ENCODE measurements at places on chromosomes 6 and 20.

DNA sequence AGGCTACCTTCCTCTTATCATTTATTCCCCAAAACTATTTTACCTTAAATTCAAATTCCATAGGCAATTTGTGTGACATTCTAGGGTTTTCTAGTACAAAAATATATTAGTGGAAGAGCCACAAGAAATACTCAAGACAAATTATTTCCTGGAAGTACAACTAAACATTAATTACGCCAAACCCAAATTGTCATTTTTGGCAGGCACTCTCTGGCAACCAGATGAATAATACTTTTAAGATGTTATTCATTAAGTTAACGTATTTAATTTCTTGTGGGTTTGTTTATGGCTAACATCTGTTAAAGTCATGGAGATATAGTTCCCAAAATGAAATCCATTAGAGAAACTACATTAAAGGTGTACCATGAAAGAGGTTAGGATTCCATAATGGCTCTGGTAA, 40.5 kb downstream of the HMGN3 start:
- DNase-seq: no peak

DNA sequence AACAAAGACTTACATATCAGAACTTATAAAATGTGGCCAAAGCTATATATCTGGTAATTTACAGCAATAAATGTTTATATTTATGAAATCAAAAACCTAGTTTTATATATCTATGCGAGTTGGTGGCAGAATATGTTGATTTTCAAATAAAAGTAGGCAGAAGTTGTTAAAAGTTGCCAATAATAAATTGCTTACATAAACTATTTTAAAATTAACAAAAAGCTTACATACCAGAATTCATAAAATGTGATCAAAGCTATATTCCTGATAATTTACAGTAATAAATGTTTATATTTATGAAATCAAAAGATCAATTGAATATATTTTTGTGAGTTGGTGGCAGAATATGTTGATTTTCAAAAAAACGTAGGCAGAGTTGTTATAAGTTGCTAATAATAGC, 451.8 kb upstream of the KHDRBS2 start:
- no peak for DNase-seq

DNA sequence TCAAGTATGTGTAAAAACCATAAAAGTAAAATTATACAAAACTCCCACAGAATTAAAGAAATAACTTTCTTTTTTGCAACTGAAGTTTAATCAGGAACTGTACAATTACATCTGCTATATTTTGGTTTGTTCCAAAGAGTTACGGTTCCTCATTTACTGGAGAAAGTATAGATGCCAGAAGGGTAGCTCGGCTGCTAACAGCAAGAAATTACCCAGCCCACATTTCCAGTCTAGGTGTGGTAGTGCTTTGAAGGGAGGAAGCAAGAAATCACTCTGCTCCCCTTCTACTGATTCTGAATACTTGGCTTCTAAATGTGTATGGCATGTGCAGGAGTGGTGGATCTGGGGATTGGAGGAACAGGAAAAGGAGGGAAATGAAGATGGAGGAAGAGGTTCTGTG, 441.3 kb downstream of the CDC5L start:
- DNase-seq: no peak

GRCh38 chr20:62858058-62858830, 3.4 kb downstream of the TCFL5 start:
- no peak for DNase-seq

GRCh38 chr20:50968289-50968688, 9.7 kb downstream of the MOCS3 start:
- DNase-seq: no peak

GRCh38 chr6:22875845-22876244, 306.5 kb downstream of the HDGFL1 start:
- DNase-seq: no peak

- DNase-seq: no peak
Observed at GRCh38 chr6:22001396-22002027, 295.3 kb downstream of the PRL start.

- no peak for DNase-seq
Observed at GRCh38 chr6:132068766-132069165, 117.6 kb upstream of the CCN2 start.

- no peak for DNase-seq
Observed at GRCh38 chr20:20497242-20497978, 129.5 kb downstream of the INSM1 start.

DNA sequence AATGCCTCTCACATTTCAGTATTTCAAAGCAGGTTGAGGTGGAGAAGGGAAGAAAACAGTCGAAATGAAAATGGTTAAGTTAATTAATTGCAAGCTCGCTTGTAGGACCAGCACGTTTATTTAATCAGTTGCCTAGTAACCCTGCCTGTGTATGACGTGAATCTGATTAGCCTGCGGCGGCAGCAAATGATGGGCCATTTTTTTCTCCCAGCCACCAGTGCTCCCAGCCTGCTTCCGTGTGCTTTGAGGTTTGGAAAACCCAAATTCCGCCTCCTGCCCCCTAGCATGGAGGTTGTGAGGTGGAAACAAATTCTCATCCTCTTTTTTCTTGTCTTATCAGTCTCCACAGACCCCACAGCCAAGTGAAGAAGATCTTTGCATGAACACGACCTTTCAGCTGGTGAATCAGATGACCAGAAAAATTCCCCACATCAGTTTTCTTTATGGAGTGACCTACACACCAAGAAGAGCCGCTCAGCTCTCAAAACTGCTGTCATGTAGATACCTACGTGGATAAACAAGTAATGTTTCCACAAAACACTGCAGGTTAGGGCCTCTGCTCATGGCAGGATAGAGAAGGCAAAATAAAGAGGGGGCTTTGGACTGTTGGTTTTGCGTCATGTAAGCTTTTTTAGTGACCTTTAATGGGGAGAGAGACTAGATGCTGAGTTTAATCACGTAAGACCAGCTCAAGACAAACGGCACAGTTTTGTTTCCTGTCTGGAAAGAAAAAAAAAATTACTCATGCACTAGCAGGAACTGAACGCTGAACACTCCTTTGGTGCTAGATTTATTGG, 572.9 kb upstream of the NOX3 start:
- peak; percentile 9 for DNase-seq

GRCh38 chr20:3553663-3554062, 82.8 kb downstream of the ATRN start:
- DNase-seq: no peak

DNA sequence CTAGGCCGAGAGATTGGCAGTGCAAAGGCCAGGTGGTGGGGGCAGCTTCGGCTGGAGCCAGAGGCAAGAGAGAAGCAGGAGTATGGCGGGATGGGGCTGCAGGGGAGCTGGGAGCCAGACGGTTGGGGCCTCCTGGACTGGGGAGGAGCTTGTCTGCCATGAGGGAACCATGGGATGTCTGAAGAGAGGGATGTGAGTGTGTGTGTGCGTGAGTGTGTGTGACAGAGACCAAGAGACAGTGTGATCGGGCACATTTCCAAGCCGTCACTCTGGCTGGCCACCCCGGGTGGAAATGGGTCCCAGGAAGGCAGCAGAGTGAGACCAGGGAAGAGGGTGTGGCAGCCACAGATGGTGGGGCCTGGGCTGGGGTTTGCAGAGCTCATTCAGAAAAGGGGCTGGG, 13.8 kb downstream of the PHACTR3 start:
- no peak for DNase-seq

DNA sequence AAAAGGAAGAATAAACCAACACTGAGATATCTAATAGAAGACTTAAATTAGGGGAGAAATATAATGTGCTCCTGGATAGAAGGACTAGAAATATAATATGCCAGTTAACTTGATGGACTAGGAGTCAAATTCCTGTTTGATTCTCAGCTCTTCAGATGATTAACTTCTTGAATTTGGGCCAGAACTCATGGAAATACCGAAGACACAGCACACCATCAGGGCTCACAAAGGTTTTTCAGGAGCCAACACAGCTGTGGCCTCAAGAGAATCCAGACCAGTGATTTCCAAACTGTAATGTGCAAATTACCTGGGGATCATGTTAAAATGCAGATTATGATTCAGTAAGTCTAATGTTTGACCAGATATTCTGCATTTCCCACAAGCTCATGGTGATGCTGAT, 33.8 kb upstream of the LRRC1 start:
- DNase-seq: no peak

GRCh38 chr6:169722362-169723199, 1.7 kb downstream of the PHF10 start:
- no peak for DNase-seq

- peak; percentile 20 for DNase-seq
Observed at GRCh38 chr6:169806701-169807100, 55.3 kb downstream of the ERMARD start.

GRCh38 chr20:12023194-12023795, 105.6 kb downstream of the BTBD3 start:
- DNase-seq: no peak

- peak; percentile 62 for DNase-seq
Observed at GRCh38 chr6:90940812-90941481, 354.1 kb upstream of the MAP3K7 start.

DNA sequence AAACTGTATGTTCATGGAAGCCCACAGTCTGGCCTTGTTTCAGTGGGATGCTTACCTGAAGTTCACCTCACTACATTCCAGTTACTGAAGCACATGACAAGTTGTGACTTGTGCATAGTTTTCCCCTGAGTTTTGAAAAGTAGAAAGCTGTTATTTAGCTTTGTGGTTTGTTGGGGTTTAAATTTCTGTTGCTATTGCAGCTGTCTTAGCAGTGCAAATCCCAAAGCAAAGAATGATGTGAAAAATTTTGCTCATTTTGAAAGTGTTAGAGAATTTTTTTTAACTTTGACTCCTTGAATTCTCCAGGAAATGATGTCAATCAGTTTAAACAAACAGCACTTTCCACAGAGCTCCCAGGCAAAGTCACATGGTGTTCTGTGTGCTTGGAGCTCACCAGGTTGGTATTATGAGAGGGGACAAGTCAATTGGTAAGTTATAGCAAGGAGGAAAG, 268.4 kb downstream of the ADGRG6 start:
- DNase-seq: no peak

GRCh38 chr6:168785720-168786511, 344.9 kb downstream of the SMOC2 start:
- no peak for DNase-seq

DNA sequence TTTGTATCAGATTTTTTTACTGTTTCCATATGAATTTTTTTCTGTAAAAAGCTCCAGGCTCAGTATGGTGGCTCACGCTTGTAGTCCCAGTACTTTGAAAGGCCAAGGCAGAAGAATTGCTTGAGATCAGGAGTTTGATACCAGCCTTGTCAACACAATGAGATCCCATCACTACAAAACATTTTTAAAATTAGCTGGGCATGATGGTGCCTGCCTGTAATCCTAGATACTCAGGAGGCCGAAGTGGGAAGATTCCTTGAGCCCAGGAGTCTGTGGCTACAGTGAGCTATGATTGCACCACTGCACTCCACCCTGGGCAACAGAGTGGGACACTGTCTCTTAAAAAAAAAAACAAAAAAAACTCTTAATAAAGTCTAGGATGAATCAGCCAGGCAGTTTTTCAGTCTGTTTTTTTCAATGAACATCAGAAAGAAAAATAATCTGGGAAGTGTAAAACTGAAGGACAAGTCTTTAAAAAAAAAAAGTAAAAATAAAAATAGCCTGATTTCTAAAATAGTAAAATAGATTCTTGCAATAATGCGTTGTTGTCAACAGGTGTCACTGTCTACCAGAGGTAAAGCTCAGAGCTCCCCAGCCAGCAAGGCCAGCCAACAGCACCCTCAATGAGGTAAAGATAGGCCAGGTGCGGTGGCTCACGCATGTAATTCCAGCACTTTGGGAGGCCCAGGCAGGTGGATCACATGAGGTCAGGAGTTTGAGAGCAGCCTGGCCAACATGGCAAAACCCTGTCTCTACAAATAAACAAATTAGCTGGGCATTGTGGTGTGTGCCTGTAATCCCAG, 9.3 kb upstream of the ATG5 start:
- peak; percentile 65 for DNase-seq

DNA sequence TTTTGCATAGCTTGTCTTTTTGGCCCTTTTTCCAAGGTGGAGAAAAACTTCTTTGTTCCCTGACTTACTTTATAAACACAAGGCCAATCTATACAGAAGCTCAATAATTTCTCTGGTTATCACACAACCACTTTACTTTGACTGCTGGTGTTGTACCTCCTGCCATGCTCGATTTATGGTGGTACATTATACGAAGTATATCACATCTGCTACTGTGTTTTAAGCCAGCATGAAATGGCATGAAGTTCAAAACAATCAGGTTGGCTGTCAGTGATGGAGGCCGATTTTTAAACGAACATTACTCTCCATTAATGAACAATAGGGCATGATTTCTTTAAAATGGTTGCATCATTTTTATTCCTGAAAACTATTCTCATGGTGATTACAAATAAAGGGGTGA, 21.0 kb upstream of the ATXN1 start:
- DNase-seq: no peak

DNA sequence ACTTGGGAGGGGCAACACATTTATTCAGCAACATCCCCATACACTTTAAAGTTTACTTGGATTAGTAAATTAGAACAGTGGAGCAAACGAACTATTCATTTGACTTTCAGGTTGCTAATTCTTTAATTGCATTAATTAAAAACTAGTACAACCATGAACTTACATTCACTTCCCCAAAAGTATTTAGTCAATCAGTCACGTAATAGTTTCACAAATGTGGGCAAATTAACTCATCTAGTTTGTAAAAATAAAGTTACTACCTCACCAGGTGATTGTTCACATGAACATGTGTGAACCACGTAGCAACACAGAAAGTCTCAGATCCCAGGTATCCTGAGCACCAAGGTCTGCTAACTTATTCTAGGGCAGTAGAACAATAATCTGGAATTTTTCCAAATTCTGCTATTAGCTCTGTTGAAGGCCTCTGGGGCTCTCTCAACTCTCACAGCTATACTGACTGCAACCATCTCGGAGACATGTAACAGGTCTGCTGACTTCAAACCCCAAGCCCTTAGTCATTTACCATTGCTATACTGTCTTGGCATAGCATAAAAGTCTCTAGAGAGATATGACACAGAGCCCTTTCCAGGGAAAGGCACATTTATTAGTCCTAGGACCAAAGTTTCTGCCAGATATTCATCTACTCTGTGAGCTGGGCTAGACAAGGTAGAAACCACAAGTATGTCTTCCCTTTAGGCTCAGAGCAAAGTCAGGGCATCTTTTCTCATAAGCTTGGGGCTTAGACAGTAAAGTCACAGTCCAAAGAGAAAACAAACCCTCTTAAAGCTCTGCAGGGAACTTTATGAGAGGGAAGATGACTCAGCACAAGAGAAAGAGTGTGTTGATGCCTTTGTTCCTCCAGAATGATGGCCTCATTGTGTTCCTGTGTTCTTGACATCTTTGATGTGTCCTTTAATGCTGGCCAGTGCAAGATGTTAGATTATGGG, 50.9 kb upstream of the CCDC28A start:
- no peak for DNase-seq

GRCh38 chr6:110055387-110055735, 77.2 kb downstream of the GPR6 start:
- DNase-seq: no peak

GRCh38 chr6:43865932-43866645, 96.1 kb downstream of the VEGFA start:
- no peak for DNase-seq

- DNase-seq: no peak
Observed at GRCh38 chr6:162962093-162962492, 234.3 kb downstream of the PACRG start.

- DNase-seq: no peak
Observed at GRCh38 chr20:1214838-1215261, 11.0 kb upstream of the RAD21L1 start.

Data from CD4-positive, alpha-beta memory T cell (primary cell).